ENCODE measurements at places on chromosomes 12 and 14.
A peak's percentile ranks its signal among the peaks of the same experiment; 100 is the strongest.

DNA sequence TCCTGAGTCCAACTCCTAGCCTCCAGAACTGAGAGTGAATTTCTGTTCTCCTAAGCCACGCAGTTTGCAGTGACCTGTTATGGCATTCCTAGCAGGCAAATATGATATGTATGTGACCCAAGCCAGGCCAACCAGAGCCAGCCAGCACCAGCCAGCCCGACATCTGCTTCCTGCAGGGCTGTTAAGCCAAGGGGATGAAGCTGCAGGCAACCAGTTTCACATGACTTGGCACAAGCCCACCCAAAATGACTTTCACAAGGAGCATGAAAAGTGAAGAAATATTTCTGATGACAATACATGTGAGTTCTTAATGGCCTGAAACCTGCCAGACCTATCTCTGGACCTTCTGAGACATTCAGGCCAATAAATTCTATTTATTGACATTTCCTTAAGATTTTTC lies 68.1 kb downstream of the ITPK1 start:
- DNase-seq: no peak

DNA sequence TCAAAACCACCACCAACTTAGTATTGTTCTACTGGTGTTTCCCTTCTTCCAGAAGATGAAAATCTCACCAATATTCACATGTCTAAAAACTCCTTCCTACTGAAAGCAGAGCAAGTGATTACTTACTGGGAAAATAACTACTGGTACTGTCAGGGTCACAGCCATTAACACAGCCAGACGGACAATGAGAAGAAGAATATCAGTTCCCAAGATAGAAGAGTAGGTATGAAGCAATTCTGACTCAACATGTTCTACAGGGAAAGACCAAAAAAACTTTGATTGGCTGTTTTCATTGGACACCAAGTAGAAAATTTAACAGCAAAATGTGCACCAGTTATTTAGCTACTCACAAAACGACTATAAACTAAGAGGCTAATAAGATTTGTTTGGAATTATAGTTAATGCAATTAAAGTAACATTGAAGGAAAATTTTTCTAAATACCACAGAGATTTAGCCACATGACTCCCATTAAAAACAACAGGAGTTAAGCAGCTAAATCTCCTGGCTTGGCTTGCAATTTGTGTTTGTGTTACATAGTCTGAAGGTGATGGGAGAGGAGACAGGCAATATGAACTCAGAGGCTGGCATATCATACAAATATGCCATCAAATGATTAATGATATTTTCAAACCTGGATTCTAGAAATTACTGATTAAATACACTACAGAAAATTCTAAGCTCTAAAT lies 9.5 kb downstream of the SLC38A2 start:
- no peak for DNase-seq

DNA sequence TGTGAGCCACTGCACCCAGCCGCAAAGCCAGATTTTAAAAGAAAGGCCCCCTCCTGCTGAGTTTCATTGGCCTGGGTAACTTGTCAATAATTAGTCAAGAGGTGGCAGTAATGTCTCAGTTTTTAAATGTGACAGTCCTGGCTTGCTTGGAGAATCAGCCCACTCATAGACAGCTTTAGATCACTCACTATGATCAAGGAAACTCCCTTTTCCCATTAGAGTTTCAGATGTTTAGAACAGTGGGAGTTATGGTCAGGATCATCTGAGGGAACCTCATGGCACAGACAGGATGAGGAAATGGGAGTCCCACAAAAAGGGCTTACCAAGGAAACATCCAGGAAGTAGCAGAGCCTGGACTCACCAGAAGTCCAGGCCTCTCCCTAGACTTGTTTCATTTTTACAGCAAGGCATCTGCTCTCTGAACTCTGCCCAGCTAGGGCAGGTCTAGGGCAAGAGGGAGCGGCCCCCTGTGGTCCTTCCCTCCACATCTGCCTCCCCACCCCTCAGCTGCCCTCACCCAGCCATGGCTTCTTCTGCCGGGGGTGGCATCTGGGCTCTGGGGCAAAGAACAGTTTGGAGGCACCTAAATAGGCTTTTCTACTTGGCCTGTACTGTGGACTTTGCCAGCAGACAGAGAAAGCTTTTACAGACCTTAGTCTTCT lies 11.2 kb downstream of the BCL2L14 start:
- no peak for DNase-seq

DNA sequence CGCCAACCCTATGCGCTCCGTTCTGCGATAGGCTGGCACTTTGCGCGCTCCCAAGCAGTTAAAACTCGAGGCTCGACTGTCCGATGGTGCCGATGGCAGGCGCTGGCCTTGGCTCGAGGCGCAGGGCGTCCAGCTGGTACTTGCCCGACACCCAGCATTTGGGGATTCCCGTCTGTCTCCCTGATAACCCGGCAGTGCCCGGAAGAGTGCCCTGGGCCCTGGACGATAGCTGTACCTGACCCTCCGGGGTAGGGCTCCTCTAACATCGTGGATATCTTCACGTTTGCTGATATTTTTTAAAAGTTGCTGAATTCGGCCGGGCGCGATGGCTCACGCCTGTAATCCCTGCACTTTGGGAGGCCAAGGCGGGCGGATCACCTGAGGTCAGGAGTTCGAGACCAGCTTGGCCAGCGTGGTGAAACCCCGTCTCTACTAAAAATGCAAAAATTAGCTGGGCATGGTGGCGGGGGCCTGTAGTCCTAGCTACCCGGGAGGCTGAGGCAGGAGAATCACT lies 908 bp upstream of the WIF1 start:
- no peak for DNase-seq

DNA sequence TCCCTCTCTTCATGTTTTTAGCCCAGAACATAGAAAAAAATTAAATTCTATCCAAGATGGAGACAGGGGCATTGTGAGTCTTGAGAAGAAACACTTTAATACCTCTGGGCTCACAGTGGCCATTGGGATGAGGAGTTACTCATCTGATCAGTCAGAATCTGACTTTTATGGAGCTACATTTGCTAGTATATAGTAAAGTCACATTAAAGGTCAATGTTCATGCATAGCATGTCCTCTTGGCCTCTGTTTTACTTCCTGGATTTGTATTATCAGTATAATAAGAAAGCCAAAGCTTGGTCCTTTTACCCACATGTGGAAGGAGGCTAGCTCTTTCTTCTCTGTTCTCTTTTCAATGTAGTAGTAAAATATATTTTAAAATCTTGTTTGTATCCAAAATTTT lies 93.6 kb upstream of the CNOT2 start:
- no peak for DNase-seq

- no peak for DNase-seq
Measured at GRCh38 chr12:43848226-43848507, 12.3 kb downstream of the TMEM117 start.

DNA sequence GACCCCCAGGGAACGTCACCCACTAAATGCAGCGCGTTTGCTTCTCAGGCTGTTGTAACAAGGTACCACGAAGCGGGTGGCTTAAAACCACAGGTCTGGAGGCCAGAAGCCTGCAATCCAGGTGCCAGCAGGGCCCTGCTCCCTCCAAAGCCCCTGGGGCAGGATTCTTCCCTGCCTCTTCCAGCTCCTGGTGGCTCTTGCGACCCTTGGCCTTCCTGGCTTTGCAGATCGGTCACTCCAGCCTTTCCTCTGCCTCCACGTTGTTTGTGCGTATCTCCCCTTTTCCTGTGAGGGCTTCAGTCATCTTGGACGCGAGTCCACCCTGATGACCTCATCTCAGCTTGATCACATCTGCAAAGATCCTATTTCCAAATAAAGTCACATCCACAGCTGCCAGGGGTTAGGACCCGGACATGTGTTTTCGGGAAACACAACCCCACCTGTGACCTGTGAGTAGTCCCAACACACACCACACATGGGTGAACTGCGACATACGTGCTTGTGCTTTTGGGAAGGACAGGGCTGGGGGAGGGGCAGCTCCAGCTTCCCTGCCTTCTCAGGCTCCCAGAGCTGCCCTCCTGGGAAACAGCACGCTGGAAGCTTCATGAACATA lies 114.5 kb upstream of the NCOR2 start:
- DNase-seq: no peak

GRCh38 chr14:58701156-58701555 lies 63.4 kb downstream of the DACT1 start:
- no peak for DNase-seq

DNA sequence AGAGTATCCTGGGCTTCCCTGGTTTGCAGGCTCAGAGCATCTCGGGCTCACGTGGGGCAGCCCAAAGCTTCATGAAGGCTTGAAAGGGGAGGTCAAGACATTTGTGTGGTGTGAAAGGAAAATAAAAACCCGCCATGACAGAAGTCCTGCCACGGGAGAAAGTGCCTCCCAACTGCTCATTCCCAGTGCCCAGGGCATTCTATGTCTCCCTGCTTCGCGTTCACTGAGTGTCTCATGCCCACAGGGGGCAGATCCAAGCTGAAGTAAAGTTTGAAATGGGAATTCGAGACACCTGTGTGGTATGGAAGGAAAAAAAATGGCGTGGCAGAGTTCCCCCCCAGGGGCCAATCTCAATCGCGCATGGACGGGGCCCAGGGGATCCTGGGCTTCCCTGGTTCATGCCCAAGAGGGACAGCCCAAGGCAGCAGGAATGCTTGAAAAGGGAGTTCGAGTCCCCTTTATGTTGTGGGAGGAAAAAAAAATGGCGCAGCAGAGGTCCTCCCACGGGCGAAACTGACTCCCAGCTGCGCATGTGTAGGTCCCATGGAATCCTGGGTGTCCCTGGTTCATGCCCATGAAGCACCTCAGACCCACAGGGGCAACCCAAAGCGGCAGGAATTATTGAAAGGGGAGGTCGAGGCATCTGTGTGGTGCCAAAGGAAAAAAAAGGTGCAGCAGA lies 576.7 kb downstream of the ALG10 start:
- no peak for DNase-seq

DNA sequence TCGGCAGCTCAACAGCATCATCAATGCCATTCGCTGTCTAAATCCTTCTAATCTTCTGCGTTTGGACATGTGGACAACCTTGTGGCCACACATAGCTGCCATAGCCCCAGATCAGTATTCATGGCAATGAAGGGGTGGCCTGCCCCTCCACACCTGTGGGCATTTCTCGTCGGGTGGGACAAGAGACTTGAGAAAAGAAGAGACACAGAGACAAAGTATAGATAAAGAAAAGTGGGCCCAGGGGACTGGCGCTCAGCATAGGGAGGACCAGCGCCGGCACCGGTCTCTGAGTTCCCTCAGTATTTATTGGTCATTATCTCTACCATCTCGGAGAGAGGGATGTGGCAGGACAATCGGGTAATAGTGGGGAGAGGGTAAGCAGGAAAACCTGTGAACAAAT lies 42.3 kb downstream of the MAGOHB start:
- no peak for DNase-seq

DNA sequence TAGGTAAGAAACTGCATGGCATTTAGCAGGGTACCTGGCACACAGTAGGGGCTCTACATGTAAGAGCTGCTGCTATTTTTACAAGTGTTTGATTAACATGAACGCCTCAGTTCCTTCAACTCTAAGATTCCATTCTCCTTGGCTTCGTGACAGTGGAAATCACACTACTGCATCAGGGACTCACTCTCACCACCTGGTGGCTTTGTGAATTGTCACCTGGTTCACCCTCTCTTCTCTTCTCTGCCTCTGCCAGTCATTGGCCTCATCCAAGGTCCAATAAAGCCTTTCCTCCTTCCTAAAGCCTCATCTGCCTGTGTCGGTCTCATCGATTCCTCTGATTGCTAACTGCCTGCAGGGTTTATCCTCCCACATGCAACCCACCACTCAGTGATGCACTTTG lies 476.4 kb downstream of the VRK1 start:
- no peak for DNase-seq

GRCh38 chr12:80269803-80270552 lies 170.6 kb downstream of the OTOGL start:
- no peak for DNase-seq

- DNase-seq: no peak
Measured at GRCh38 chr12:53602176-53602864, 23.9 kb downstream of the ATF7 start.

- no peak for DNase-seq
Measured at GRCh38 chr12:84974155-84974815, 61.7 kb upstream of the SLC6A15 start.

DNA sequence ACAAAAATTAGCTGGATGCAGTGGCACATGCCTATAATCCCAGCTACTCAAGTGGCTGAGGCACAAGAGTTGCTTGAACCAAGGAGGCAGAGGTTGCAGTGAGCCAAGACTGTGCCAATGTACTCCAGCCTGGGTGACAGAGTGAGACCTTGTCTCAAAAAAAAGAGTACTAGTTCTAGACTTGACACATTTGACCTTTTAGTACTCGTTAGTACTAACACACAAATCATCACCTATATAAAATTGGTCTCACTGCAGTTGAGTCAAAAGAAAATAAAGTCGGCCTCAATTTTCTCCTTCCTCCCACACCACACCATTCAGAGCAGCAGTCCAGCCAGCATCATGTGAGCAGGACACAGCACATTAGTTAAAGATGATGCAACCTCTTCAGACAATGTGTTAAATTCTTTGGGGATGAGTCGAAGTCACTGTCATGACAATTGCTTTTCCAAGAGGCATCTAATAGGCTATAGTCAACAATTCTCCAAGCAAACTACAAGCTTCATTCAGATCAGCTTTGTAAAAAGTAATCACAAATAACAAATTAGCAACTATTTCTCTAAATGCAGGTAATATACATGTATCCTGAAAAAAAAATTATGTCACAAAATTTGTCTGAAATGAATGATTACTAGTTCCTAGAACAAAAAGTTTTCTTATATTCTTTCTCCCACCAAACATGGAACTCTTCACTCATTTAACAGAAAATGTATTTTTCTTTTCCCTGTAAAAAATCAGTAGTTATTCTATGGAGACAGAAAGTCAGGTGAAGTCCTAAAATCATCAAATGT lies 55.6 kb downstream of the CLIP1 start:
- DNase-seq: no peak

- DNase-seq: no peak
Measured at GRCh38 chr14:85041618-85042017, 488.3 kb upstream of the FLRT2 start.

- no peak for DNase-seq
Measured at GRCh38 chr12:49582201-49582600, 14.3 kb upstream of the MCRS1 start.

GRCh38 chr12:88698471-88698870 lies 118.2 kb upstream of the KITLG start:
- no peak for DNase-seq

DNA sequence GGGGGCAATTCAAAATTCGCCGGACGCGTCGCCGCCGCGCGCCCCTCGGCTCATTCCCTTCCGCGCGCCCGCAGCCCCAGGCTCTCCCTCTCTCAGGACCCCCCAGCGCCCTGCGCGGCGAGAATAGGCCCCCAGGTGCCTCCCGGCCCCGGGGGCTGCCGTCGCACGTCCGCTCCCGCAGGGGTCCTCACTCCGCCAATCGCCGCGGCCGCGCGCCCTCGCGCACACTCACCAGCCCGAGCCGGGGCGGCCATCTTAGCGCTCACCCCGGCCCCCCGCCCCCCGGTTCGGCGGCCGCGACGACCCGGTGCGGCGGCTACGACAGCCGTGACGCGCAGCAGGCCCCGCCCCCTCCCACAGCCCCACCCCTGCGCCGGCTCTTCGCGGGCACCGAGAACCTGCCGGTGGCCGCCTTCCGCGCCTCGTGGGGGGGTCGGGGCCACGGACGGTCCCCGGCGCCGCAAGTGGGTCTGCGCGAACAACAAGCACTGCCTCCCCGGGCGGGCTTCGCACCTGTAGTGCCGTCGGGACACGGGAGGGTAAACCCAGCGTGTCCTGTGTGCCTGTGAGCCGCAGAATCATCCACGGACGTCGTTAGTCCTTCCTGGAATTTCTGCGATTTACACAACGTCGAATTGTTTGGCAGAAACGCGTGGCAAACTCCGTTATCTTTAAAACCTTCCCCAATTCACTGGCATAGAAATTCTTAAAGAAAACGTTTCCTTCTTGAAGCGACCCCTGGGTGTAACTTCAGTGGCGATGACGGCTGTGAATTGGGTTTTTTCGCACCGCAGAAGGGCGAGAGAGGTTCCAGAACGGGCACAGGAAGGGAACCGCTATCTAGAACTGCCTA lies 2.5 kb downstream of the USP44 start:
- peak; percentile 67 for DNase-seq

Measured in effector CD8-positive, alpha-beta T cell (primary cell).